ENCODE measurements at places on chromosomes 1 and 21.

- no peak for DNase-seq
Measured at GRCh38 chr1:72827278-72827677, 544.9 kb upstream of the NEGR1 start.

DNA sequence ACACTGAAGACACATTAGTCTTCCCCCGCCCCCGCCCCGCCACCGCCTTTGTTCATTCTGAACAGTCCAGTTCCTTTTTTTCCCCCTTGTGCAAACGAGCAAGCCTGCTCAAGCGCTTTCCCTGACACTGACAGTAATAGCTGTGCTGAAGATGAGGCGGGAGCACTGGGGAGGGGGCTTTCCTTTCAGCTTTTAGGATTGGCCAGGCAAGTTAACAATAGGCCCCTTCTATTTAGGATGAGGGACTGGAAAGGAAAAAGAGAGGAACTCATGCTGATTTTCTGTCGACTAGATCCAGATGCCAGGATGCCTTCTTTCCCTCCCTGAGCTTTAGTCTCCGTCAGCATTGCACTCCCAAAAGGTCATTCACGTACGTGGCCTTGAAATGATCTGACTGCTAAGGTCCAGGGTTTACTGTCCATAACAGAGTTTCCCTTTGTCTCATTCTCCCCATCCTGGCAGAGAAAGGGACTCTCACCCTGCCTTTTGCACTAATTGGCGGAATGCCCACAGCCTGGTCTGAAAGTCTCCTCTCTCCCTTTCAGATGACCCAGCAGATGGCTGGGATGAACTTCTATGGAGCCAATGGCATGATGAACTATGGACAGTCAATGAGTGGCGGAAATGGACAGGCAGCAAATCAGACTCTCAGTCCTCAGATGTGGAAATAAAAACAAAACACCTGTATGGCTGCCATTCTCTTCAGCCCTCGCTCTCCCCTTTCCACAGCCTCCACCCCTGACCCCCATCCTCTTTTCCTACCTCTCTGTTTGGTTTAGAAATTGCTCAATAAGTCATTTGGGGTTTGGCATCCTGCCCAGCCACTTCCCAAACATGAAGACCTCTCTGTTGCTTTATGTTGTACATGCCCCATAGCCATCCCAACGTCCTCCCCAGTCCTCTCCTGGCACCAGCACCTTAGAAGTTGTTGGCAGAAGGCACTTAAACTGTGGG, 28.6 kb upstream of the ZFP69B start:
- no peak for DNase-seq

DNA sequence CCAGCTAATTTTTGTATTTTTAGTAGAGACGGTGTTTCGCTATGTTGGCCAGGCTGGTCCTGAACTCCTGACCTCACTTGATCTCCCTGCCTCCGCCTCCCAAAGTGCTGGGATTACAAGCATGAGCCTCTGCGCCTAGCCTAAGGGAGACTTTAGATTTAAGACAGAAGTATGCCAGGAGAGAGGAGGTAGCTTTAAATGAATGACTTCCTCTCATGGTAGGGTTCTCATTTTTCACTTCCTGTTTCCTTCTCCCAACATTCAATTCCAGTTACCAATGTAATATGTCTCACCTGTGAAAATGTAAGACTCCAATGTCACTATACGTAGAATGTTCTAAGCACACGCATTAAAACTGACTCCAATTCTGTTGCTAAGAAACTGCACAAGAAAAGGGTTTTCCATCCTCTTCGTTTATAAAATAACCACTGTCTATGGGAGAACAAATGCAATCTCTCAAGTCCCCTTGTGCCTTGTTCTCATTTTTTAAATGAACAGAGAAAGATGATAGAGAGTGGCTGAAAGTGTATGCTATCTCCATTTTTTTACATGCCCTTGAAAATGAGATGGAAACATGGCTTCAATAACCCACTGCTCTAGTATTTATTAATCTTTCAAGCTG, 140.0 kb downstream of the SLC45A1 start:
- DNase-seq = no peak

DNA sequence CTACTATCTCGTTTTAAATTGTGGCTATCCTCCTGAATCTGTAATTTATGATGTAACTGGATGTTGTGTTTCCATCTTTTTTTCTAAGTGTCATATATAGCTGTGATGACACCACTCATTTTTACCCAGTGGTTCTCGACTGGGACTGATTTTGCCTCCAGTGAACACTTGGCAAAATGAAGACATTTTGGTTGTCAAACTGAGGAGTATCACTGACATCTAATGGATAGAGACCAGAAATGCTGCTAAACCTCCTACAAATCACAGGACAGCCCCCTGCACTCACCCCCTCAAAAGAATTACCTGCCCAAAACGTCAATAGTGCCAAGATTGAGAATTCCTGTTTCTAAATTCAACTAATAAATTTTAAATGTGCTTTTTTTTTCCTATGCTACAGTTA, 1.9 kb downstream of the TRMT13 start:
- no peak for DNase-seq

DNA sequence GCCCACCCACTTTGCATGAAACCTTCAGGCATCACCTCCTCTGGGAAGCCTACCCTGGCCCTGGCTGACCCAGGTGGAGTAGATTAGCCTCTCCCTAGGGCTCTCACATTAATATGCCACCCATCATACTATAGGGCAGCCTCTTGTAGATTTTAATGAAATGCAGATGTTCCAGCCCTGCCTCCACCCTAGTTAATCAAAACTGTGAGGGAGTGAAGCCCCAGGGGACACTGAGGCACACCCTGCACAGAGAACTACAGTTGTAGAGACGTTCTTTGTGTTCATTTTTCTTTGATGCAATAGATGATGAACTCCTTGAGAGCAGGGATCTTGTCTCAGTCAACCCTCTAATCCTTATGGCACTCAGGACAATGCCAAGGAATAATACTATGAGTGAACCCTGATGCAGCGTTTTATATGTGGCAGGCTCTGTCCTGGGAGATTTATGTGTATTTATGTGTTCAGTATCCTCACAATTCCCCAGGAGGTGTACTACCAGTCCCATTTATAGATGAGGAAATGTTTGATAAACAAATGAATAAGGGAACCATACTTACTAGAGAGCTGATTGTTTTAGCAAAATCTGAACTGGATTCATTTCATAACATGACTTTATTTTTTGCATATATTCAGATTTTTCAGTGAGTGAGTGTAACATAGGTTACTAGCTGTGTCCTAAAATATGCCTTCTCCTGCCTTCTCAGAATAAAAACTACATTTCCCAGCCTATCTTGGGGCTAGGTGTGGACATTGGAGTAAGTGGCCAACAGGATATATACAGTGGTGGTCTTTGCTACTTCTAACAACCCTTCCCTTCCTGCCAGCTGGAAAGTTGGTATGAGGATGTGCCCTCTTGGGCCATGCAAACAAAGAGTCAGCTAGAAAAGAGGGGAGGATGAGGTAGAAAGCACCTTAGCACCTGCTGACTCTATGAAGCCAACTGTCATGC, 23.5 kb upstream of the PRELP start:
- DNase-seq = no peak

DNA sequence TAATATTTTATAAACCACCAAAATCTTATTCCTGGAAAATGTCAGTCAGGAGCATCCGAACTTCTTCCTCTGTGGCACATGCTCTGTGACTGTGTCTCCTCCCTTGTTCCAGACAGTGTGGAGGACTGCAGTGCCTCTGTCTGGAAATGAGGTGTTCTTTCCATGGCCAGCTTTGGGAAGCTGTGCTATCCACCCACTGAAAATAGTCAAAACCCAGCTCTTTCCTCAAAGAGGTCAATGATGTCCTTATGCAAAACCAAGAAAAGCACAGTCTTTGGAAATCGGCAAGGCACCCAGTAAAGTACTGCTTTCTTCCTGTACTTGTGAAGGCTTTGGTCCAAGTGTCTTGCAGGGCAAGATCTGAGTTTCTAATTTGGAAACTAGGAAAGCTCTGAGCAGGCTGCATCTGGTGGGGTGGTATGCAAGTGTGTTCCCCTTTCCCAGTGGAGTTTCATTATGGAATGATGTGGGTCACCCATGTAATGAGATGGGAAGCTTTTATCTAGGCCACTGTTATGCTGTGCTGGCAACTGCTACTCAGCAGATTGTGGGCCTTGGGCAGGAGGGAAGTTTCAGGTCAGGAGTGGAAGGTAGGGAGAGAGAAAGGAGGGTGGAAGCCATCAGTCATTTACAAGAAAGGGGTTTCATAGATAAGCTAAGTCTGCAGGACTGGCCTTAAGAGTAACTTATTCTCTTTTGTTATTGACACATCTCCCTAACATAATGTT, 6.0 kb downstream of the KIAA0040 start:
- no peak for DNase-seq

- DNase-seq = no peak
Measured at GRCh38 chr1:16067127-16067768, 6.2 kb downstream of the FAM131C start.

DNA sequence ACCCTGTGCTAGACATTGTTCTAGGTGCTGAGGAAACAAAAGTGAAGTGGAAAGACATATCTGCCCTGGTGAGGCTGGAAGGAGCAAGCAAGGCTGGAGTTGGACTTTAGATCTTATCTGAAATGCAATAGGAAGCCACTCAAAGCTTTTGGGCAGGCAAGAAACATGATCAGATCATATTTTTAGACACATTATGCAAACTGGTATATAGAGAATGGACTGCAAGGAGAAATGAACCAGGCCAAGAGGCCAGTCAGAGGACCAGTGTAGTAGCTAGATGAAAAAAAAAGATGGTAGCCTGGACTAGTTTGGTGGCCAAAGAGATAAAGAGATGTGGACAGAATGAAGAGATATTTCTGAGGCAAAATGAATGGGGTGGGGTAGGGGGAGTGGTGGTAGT, 46.3 kb downstream of the CCN1 start:
- DNase-seq = no peak

DNA sequence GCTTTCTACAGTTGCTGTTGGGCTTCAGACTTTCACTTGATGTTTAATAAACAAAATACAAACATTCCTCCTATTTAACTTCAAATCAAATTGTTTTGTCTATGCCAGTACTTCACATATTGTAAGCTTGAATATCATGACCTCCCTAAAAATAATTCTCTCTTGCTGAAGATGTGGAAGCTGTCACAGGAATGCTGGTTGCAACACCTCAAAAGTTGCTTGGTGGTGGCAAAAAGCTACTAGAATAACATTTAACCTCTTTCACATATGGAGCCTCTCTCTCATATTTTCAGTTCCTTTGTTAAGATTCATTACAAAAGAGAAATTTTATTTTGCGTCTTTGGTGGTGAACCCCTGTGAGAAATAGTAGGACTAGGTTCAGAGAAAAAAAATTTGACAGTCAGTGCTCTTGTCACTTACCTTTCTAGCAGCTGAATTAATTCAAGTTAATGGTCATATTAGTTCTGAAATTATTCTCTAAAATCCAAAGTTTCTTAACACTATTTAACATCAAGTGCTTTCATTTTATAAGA, 25.5 kb upstream of the F13B start:
- DNase-seq = no peak

GRCh38 chr1:39080831-39081270, 54.7 kb downstream of the NDUFS5 start:
- DNase-seq = no peak

- DNase-seq = no peak
Measured at GRCh38 chr21:14527696-14528652, 18.1 kb downstream of the SAMSN1 start.

DNA sequence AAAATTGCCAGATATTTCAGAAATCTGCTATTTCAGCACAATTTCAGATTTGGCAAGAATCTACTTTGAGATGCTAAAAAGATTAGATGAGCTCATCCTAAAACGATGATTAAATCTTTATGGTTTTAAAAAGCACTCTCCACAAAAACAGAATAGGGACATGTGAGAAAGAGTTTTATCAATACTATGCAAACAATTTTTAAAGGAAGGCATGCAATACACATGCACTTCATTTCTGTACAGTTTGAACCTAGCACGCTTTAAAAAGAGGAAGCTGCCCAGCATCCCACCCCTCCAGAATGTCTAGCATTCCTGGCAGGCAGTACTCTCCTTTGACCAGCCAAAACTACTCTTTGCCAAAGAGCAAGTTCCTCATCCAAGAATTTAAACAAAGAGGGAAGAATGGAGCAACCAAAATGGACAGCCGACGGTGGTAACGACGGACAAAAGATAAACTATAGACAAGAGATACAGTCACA, 1.3 kb downstream of the ARHGAP29 start:
- DNase-seq = no peak

DNA sequence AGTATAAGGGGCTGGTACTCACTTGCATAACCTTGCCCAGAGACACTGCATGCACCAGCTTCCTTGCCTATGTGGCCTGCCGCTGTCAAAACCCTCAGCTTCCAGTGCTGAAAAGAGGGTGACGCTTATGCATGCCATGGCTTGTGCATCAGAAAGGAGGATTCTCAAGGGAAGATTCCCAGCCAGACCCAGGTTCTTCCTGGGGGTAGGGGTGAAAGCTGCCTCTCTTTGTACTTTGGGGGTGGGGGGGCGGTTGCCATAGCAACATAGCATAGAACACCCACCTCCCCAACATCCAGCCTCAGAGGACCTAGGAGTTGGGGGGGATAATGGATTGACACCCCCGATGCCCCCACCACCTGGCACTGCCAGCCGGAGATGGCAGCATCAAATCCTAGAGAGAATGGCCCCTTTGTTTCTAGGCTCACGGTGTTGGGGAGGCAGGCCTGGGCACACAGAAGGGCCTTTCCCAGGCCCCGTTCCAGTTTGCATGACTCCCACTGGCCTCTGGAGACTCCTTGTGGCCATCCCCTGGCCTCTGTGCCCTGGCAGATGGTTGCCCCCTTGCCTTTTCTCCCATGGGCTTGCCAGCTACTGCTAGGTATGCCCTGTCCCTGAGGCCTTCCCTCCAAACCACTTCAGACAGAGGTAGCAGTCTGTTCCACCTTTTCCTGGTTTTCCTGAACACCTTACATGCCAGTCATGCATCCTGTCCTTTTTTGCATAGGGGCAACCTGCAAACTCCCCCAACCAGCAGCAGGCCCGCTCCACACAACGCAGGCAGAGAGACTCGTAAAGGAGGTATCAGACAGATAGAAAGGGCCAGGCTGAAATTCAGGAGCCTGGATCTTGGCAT, 44.6 kb downstream of the RHBG start:
- DNase-seq = no peak

DNA sequence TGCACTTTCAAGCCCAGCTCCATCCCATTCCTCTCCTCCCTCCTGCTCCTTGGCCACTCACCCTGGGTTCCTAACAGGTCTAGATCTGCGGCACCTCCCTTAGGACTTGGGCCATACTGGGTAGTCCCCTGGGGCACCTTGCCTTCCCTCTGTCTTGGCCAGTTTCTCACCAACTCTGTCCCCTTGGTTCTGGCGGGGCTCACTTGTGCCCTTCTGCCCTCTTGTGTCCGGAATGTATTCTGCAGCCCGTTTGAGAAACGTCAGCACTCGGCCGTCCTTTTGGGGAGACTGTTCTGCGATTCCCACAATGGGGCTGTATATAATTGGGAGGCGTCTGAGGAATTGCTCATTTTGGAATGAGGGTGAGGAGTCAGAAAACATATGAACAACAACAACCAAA, 162.4 kb downstream of the ZSCAN20 start:
- no peak for DNase-seq

All from stimulated activated naive CD4-positive, alpha-beta T cell (primary cell).